ENCODE measurements at places on chromosomes 6 and 20.
A peak's percentile ranks its signal among the peaks of the same experiment; 100 is the strongest.

GRCh38 chr6:122491919-122492555, 20.4 kb upstream of the SERINC1 start:
- DNase-seq = peak; percentile 17

DNA sequence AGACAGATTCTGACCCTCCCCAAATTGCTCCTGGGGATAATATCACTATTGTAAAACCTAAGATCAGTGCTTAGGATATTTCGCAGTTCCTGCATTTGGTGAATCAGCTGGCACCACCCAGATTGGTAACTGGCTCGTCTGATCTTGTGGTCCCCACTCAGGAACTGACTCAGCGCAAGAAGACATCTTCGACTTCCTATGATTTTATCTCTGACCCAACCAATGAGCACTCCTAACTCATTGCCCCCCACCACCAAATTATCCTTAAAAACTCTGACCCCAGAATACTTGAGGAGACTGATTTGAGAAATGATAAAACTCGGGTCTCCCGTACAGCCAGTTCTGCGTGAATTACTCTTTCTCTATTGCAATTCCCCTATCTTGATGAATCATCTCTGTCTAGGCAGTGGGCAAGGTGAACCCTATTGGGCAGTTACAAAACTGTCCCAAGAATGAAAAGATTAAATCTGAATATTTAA, 55.7 kb upstream of the PRND start:
- no peak for DNase-seq

DNA sequence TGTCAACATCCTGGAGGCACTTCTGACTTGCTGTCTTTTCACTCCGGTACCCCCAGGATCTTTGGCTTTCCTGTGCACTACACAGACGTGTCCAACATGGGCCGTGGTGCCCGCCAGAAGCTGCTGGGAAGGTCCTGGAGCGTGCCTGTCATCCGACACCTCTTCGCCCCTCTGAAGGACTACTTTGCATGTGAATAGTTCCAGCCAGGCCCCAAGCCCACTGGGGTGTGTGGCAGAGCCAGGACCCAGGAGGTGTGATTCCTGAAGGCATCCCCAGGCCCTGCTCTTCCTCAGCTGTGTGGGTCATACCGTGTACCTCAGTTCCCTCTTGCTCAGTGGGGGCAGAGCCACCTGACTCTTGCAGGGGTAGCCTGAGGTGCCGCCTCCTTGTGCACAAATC, 12.0 kb upstream of the MAPRE1 start:
- peak; percentile 36 for DNase-seq

DNA sequence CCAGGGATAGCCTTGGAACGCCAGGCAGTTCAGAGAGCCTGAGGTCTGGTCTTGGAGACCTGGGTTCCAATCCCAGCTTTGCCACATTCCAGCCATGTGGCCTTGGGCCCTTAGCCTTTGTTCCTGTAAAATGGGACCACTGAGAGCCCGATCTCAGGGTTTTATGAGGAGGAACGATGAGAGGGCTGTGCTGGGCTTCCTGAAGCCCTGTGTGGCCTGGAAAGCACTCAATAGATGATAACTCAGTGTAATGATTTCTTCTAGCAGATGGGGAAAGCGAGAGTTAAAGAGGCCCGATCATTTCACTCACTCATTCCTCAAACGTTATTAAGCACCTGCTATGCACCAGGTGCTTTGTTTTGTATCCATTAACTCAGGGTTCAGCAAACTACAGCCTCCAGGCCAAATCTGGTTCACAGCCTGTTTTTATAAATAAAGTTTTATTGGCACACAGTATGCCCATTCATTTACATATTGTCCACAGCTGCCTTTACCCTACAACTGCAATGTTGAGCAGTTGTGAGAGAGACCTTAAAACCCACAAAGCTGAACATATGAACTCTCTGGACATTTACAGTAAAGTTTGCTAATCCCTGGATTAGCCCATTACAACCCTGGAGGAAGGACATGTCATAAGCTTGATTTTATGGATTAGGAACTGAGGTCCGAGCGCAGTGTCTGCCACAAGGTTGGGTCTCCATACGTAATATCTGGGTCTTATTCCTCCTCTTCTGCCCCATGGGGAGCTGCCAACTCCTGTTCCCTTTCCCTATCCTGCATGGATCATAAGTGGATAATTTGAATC, 90.4 kb downstream of the CEBPB start:
- DNase-seq = no peak

DNA sequence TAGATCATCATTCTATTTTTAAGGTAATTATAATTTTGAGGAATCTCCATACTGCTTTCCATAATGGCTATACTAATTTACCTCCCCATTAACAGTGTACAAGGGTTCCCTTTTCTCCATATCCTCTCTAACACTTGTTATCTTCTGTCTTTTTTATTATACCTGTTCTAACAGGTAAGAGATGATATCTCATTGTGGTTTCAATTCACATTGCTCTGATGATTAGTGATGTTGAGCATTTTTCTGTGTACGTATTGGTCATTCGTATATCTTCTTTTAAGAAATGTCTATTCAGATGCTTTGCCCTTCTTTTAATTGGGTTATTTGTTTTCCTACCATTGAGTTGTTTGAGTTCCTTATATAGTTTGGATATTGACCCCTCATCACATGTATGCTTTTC, 81.6 kb upstream of the SCAF8 start:
- DNase-seq = no peak

Data from right kidney (tissue), 9 donors.